ENCODE measurements at places on chromosomes 2 and 18.
A peak's percentile ranks its signal among the peaks of the same experiment; 100 is the strongest.

GRCh38 chr2:224952936-224953657 is 89.2 kb downstream of the DOCK10 start:
- DNase-seq: no peak

- DNase-seq: no peak
These were observed 26.1 kb upstream of the MAL start for GRCh38 chr2:94999431-94999883.

DNA sequence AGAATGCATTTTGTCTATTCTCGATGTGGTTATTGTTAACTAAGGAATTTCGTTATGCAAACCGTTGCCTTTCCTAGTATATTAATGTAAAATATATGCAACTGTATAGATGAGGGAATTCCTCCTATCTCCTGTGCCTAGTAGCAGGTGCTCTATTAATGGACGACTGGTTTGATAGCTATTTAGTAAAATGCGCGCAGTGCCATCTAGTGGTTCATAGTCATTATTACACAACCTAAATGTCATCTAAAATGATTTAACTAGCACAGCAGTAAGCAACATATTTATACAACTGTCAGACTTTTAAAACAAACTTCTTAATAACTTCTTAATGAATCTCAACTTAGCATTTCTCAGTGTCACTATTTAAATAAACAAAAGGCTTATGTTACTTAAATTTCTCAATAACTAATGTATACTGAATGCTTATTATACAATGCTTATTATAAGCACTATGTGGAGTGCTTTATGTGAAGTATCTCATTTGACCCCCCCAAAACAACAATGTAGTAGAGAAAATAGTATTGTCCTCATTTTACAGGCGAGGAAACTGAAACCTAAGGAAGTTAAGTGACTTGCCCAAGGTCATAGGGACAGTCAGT is 77.9 kb downstream of the DTNA start:
- peak; percentile 14 for DNase-seq

DNA sequence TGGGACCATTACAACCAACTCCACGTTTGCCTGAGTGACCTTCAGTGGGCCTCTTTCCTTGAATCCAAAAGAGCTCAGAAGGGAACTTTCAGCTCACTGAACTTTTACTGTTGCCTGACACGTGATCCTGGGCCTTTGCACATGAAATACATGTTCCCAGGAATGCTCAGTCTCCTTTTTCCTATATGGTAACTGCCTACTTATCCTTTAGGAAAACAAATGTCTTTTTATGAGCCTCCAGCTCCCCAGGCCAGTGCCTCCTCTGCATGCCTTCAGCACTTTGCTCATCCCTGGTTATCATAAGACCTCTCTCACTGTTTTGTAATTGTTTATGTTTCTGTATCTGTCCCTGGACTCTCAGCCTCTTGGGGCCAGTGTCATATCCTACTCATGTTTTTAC is 5.1 kb downstream of the PLA2R1 start:
- DNase-seq: no peak

DNA sequence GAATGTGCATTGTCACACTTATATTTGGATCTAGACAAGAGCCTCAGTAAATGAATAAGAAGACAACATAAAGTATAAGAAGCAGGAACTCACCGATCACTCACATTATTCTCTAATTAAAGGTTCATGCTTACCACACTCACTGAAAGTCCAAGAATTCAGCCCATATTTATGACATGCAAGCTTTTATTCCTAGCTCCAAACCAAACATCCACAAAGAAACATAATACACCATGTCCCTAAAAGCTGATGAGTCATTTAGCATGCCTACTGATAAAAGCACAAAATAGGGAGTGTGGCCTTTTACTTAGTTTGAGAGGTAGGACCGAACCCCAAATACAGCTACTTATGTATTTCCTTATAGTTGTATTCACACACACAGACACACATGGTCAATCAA is 1094.6 kb upstream of the CDH2 start:
- no peak for DNase-seq

GRCh38 chr2:170005702-170006101 is 172.2 kb upstream of the MYO3B start:
- no peak for DNase-seq

DNA sequence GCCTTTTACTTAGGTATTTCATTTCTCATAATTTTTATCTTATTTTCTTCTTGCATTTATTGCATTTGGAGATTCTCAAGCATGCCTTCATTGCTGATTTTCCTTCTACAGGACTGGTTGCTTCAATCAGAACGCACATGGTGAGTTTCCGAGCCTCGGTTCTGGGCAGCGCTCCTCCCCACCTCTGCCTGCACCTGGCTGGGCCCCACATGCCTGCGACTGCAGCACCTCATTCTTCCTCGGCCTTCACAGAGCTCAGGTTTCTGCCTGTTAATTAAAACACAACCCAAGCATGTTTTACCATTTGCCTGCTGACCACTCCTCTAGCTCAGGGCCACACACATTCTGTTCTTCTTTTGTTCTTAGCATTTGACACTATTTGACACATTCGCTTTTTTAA is 398.8 kb downstream of the GALR1 start:
- DNase-seq: no peak

DNA sequence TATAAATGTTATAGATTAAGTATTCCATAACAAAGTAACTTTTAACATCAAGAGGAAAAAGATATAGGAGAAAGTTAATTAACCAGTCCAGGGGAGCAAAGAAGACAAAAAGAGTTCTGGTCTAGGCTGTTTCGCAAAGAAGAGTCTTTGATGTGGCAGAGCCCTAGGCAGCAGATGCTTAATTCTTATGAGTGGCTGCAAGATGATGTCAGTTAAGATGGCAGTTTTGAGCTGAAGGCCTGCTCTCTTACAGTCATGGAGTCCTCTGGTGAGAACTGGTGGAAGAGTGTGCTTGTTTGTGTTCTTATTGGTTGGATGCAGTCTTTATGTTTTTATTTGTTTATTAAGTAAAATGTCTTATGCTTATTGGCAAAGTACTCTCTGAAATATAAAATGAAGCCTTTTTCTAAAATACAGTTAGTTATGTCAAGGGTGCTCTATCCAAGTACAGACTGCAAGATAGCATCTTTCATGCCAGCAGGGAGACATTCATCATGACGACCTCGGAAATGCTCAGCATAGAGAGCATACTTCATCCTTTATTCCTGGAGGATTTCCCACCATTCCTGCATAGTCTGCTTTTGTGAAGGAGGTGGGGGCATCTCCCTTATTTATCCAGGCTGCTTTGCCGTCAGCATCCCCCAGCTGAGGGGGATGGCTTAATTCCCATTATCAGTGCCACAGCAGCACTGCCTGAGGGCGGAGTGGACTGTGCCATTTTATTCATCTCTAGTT is 38.9 kb upstream of the SERPINE2 start:
- no peak for DNase-seq

DNA sequence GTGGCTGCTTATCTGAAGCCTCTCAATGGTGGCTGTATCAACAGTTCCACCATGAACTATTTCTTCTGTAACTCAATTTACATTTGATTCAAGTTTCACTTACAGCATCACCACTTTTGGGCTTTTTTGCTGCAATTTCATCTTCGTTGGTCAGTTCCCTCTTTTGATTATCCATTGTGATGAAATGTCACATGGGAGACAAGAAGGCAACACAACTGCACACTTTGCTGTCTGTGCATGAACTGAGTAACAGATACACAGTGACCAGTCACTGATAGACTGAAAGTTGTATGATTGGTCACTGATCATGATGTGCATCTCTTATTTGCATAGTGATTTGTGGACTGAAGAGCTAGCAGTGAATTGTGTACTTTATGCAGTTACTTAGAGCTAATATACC is 130.7 kb upstream of the RNF152 start:
- DNase-seq: no peak

- DNase-seq: no peak
These were observed 35.7 kb downstream of the SP3 start for GRCh38 chr2:173929441-173929840.

DNA sequence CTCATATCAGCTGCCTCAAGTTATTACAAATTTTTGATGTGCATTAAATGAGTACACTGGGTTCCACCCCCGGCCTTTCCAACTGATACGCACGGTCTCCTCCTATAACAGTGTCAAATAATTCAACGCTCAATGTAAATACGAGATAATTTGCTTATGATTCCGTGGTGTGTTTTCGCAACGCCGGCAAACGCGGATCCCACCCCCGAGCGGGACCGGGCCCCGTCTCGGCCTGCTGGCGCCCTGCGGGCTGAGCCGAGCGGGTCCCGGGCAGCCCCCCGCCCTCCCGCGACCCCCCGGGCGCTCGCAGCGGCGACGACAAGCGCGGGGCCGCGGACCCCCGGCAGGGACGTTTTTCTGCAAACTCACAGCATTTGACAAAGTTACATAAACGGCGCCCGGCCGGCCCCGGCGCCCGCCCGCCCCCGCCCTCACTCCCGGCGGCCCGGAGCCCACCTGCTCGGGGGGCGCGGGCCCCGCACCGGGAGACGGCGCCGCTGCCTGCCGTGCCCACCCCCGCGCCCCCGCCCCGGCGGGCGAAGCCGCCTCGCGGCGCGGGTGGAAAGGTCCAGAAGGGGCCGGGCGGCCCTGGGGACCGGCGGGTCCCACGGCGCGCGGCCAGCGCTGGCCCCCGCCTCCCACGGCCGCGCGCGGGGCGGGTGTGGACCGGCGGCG is 762 bp downstream of the HDAC4 start:
- no peak for DNase-seq

GRCh38 chr2:17146358-17146757 is 371.9 kb downstream of the RAD51AP2 start:
- DNase-seq: no peak

DNA sequence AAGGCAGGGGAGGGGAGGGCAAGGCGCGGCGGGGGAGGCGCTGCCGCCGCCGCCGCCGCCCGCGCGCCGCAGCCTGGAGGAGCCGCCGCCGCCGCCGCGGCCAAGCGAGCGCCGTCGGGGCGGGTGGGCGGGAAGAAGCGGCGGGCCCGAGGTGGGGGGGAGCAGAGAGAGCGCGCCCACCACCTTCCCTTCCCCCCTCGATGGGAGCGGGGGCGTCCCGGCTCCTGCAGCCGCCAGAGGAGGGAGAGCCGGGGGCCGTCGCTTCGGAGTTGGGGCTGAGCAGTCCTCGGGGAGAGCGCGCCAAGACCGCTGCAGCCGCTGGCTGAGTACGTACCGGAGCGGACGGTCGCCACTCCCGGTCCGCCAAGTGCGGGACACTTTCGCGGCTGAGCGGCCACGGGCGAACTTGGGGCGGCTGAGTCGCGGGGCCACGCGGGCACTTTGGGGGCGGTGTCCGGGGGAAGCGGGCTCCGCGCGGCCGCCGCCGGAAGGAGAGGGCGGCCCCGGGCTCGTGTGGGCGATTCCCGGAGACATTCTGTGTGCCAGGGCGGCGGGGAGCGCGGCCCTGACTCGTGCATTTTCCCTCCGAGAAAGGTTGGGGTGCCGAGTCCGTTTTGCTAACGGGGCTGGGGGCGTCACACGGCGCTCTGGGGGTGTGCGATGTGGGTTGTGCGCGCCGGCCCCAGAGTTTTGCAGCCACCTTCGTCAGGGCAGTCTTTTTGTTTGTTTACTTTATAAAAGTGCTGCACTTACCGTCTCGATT is at the start of gene NAB1:
NAB1 (plus strand) TSS at position 49 of the 763 bp plus-strand sequence. CDS start 10,094 bp downstream, outside the sequence.
- DNase-seq: peak; percentile 50

Data from pancreas (tissue), 10 donors.